ENCODE measurements at places on chromosomes 6 and 20. TPM values are rescaled to one million over a fixed set of nuclear protein-coding genes. Genes with fewer than 3 reads are reported as not detected.
A peak's percentile ranks its signal among the peaks of the same experiment; 100 is the strongest.

Gene TCP11
- total RNA-seq: not detected

- H3K27me3 ChIP-seq: peaks cover 4% of the 10 kb centered on the region
- no peak overlapping the region for H3K27ac ChIP-seq
- H3K4me3 ChIP-seq: no peak overlapping the region
- no peaks in the 10 kb centered on the region for H3K36me3 ChIP-seq
- no peaks in the 10 kb centered on the region for H3K4me1 ChIP-seq
Observed at GRCh38 chr20:57055345-57055744, 211.1 kb downstream of the BMP7 start.

- H3K4me3 ChIP-seq: no peak overlapping the region
- no peak for DNase-seq
- no peaks in the 10 kb centered on the region for H3K27me3 ChIP-seq
- no peaks in the 10 kb centered on the region for H3K36me3 ChIP-seq
- no peaks in the 10 kb centered on the region for H3K4me1 ChIP-seq
Observed at GRCh38 chr6:113488812-113489685, 368.1 kb upstream of the MARCKS start.

Gene PI16
- total RNA-seq: 49.1 TPM

DNA sequence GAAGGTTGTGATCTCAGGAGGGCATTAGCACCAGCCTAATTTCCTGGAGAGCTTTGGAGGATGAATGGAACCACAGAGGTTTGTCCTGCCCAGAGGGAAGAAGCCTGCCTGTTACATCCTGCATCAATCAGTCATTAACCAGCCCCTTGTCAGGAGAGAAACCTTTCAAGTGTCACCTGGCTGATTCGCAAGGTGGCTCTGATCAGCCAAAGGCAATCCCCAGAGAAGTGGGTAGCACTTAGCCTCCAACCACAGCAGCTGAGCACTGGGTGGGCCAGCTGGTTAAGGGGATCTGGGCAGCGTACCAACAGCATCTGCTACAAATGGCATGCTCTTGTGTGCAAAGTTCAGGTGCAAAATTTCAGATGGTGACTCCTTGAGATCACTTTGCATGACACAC is 26.9 kb downstream of the ANKEF1 start:
- DNase-seq: no peak
- no peaks in the 10 kb centered on the region for H3K27me3 ChIP-seq
- no peaks in the 10 kb centered on the region for H3K4me1 ChIP-seq
- H3K36me3 ChIP-seq: no peaks in the 10 kb centered on the region
- H3K4me3 ChIP-seq: no peak overlapping the region
- no peak overlapping the region for H3K27ac ChIP-seq

Gene TRIM31
- total RNA-seq: not detected

DNA sequence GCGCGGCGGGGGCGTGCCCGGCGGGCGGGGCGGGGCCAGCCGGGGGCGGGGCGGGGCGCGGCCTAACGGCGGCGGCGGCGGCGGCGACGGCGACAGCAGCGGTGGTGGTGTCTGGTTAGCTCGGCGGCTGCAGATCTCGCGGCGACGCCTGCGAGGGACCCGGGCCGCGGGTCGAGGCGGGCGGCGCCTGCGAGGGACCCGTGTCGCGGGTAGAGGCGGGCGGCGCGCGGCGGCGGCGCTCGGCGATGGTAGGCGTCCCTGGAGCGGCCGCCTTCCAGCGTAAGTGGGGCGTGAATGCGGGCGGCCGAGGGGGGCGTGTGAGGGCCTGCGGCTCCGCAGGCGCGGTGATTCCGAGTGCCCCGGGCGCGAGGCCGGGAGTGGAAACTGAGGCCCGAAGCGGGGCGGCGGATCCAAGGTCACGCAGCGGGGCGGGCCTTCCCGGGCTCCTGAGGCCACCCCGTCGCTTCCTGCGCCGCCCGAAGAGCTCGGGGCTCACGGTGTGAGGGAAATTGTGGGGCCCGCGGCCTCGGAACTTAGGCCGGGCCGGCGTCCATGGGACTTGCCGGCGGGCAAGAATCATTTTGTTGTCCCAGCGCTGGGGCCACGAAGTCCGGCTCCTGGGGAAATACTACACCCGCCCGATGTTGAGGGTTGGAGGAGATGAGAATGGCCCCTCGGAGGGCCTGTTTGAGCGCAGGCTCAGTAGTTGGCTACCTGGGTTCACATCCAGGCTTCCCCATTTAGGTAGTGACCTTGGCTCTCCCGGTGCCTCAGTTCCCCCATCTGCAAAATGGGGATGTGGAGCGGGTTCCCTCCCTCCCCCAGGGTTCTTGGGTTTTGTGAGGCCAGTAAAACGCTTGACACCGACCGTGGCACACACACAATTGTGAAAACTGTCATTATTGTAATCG is at the start of gene CBFA2T2:
TSS of gene CBFA2T2 (plus strand) at position 74 of the 911 bp plus-strand sequence. CDS start at position 246, 172 bp downstream.
- H3K27me3 ChIP-seq: no peaks in the 10 kb centered on the region
- H3K4me3 ChIP-seq: peak within 1 kb of the TSS; percentile 79
- no peaks in the 10 kb centered on the region for H3K36me3 ChIP-seq
- peak; percentile 73 for DNase-seq

- peaks cover 21% of the 10 kb centered on the region for H3K36me3 ChIP-seq
- H3K27me3 ChIP-seq: no peaks in the 10 kb centered on the region
- peak overlapping the region; percentile 66 for H3K27ac ChIP-seq
Observed at GRCh38 chr20:63968928-63969760, 586 bp downstream of the ZNF512B start.

DNA sequence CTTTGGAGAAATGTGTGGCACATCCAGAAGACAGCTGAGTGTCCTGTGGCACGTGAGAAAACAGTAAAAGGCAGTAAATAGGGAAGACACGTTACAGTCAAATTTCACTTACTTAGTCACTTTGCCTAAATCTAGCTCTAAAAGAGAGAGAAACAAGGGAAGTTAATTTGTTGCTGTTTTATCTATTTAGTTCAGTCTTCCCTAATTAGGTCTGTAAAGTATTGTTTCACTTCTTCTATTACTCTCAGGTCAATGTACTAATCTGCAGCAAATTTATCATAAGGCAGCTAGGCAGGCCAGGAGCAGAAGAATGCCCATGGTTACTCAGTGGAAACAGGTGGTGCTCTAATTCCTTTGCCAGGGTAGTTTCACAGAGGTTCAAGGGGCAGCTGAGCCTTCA is 124.3 kb upstream of the CNR1 start:
- no peak overlapping the region for H3K4me3 ChIP-seq
- DNase-seq: no peak
- H3K27ac ChIP-seq: no peak overlapping the region
- H3K4me1 ChIP-seq: no peaks in the 10 kb centered on the region
- H3K36me3 ChIP-seq: no peaks in the 10 kb centered on the region

- no peak for DNase-seq
- no peak overlapping the region for H3K27ac ChIP-seq
- no peaks in the 10 kb centered on the region for H3K36me3 ChIP-seq
- H3K4me3 ChIP-seq: no peak overlapping the region
- H3K27me3 ChIP-seq: no peaks in the 10 kb centered on the region
Observed at GRCh38 chr6:1626481-1626880, 16.8 kb downstream of the FOXC1 start.
